Left ventricle myocardium inferior (tissue), 1 donor: ENCODE measurements at places on chromosomes 1 and 21.

GRCh38 chr1:229109320-229109761 lies 161.6 kb upstream of the RAB4A start:
- peak; percentile 25 for DNase-seq

DNA sequence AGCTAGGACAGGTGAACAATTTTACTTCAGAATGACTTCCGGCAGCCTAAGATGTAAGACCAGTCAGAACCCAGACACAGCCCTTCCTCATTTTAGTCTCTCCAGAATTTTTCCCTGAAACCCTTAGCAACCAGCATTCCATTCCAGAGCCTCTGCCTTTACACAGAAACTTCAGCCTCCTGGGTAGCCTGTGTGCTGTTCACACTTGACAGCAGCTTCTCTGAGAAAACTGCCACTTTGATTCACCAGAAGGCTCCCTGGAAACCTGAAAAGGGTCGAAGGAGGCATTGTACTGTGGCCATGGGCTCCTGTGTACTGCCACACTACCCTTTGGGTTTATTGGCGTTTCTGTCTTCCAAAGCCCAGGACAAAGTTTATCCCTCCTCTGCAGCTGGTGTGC lies 17.4 kb downstream of the HYI start:
- no peak for DNase-seq

- no peak for DNase-seq
Measured at GRCh38 chr21:33968080-33968994, 52.7 kb upstream of the ATP5PO start.

GRCh38 chr1:45721207-45721606 lies 29.2 kb downstream of the IPP start:
- no peak for DNase-seq

DNA sequence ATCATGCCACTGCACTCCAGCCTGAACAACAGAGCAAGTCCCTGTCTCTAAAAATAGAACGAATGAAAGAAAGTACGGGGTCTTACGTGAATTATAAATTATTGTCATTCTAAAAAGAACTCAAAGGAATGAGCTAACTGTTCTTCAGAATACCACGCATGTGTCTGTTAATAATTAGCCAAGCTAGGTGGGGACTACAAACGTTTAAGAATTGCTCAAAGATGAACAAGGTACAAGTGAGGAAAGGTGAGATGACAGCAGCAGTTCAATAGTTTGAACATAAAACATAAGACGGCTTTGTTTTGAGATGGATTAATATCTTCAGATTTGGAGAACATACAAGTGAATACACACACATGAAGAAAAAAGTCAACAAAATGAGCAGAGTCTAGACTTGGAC lies 79.6 kb downstream of the UBR4 start:
- DNase-seq: no peak

DNA sequence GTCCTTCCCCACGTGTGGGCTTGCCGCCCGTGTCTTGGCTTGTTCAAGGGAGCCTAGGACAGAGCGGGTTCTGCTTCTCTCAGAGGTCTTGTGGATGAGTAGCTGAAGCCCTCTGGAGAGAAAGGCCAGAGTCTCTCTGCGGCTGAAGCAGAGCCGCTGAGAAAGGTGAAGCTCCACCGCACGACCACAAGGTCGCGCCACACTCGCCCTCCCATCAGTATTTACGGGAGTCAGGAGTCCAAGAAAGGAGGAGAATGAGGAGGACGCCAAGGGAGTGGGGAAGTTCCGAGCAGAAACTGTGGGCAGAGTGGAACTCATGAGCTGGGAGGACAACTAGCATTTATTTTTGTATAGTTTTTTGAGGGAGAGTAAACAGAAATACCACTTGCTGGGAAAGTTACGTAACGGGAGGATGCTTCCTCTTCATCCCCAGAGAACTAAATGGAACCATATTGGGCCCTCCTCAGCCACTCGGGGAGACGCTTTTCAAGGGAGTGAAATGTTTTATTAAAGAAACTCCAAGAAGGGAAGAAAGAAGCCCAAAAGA lies 51.6 kb upstream of the HAO2 start:
- DNase-seq: no peak

DNA sequence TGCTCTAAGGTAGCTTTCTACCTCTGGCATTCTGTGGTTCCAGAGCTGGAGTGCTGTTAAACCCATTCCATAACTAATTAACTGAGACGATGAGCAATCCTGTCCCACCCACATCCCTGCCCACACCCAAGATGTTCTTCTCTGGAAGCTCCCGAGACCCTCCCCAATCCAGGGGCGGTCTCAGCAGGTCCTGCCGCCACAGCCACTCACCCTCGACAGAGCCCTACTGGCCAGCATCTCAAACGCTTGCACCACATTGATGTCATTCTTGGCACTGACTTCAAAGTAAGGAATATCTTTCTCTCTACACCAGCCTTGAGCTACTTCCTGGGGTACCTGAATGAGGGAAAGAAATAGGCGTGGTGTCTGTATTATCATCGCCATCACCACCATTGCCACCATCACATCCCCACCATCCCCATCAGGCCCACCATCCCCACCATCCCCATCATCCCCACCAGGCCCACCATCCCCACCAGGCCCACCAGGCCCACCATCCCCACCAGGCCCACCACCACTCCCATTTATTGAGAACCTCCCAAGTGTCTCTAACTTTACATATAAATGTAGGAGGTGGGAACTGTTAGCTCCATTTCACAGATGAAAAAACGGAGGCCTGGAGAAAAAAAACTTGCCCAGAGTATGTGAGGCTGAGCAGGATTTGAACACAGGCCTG lies 17.7 kb downstream of the RAB7B start:
- DNase-seq: no peak

DNA sequence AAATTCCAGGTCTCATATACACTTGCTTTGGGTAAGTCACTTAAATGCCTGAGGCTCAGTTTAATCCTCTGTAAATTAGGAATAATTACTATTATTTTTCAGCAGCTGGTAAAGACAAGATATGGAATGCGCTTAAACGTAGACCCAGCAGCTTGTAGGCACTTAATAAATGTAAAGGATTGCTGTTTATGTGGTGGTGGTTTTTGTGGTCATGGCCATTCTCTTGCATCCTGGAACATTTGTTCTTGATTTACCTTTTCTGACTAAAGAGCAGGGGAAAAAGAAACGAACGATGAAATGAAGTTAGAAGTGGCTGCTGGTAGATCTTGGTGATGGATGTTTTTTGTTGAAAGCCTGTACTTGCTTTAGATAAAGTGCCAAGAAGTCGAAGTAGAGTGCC lies 195.0 kb upstream of the FOXD3 start:
- no peak for DNase-seq

- no peak for DNase-seq
Measured at GRCh38 chr1:92408825-92409224, 77.9 kb downstream of the GFI1 start.

GRCh38 chr1:63054184-63054583 lies 268.2 kb upstream of the FOXD3 start:
- DNase-seq: no peak

DNA sequence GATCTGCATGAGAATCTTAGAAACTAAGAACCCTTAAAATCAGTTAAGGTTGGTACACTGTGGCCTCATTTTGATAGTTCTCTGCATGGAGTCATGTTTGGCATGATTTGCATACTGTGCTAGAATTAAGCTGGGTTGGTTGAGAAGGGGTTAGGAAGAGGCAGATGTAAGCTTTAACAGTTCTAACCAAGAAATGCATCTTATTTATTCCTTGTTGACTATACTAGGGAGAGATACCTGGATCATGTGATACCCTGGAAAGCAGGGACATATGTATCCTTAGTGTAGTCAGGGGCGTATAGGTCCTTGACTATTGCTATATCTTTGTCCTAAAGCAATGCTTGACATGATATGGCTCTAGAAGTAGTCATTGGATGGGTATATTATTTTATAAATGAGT lies 41.0 kb downstream of the CDC42 start:
- DNase-seq: no peak

DNA sequence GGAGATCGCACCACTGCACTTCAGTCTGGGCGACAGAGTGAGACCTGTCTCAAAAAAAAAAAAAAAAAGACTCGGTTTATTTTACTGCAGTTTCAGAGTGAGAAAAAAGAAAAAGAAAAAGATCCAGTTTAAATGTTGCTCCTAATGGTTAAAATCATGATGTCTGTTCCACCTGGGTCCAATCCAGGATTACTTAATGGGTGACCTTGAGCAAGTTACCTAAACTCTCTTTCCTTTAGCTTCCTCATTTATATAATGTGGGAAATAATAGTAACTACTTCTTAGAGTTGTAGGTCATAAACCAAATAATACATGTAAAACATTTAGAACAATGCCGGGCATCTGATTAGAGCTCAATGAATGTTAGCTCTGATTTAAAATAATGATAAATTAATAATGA lies 19.4 kb upstream of the RNF11 start:
- no peak for DNase-seq

DNA sequence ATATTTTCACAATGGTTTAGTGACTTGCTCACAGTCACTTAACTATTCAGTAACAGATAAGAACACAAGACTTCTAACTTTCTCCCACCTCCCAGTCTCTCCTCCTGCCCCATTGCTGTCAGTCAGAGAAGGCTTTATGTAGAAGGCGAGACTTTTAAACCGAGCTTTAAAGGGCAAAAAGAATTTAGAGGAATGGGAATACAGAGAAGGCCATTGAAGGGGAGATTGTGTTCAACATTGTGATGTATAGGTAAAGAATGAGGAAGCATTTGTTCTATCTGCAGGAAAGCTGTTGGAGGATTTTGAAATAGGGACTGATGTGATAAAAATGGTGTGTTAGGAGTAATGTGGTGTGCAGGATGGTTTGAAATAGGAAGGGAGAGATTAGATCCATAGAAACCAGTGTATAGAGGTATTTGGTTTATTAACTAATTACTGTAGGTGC lies 7.3 kb downstream of the POU2F1 start:
- no peak for DNase-seq

- no peak for DNase-seq
Measured at GRCh38 chr1:245770156-245770555, 615.4 kb downstream of the KIF26B start.

DNA sequence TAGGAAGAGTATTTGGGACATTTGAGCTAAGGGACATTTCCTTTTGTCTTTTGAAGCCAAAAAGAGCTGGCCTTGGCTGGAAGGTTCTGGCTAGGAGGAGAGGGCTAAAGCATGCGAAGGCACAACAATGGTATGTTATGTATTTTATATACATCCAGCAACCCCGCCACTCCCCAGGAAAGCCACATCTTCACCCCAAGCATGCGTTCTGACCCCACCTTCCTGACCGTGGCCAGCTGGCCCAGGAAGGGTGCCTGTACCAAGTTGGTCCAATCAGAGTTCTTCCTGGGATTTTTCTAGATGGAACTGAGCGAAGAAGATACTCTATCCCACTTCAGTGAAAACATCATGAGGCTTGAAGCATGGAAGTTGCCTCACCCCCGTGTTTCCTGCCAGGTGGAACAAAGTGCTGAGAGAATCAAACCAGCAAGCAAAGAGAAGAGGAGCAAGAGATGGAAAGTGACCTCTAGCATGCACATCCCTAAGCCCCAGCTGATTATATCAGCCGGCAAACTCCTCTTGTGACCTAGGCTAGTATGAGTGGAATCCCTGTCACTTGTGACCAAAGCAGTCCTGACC lies 82.7 kb downstream of the BCAR3 start:
- DNase-seq: no peak

DNA sequence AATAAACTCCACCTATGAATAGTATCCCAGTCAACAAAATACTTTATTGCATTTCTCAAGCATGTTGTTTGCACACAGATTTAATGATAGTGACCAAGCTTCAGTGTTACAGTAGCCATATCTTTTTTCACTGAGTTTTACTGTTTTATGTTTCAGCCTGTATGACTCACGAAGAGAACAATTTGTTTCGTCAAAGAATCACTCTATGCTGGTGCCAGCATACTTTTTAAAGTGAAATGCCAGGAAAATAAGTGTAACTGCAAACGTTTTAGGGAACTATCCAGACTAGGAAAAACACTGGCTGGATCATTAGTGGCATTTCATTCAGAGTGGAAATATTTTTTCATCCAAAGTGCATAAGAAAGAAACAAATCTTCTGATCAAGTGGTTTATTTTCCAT lies 210.8 kb downstream of the COL11A1 start:
- DNase-seq: no peak

DNA sequence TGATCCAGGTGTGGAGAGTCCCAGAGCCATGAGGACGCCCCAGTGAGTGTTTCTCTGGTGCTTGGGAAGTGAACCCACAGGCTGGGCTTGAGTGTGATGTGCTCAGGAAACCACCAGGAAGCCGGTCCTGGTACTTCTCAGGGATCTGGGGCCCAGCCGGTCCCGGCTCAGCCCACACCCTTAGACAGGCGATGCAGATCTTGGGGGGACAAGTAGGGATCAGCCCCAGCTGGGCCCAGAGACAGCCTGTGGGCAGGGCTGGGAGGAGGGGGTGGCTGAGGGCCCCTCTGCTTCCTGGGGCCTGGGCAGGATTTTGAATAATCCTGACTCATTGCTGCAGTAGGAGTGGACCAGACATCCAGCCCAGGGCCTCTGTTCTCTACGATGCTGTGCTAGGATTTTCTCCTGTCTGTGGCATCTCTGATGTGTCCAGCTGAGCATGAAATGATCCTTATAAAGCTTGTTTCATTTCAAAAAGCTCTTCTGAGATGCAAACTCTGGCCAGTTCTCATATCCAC lies 698.0 kb downstream of the PTPRU start:
- DNase-seq: no peak

DNA sequence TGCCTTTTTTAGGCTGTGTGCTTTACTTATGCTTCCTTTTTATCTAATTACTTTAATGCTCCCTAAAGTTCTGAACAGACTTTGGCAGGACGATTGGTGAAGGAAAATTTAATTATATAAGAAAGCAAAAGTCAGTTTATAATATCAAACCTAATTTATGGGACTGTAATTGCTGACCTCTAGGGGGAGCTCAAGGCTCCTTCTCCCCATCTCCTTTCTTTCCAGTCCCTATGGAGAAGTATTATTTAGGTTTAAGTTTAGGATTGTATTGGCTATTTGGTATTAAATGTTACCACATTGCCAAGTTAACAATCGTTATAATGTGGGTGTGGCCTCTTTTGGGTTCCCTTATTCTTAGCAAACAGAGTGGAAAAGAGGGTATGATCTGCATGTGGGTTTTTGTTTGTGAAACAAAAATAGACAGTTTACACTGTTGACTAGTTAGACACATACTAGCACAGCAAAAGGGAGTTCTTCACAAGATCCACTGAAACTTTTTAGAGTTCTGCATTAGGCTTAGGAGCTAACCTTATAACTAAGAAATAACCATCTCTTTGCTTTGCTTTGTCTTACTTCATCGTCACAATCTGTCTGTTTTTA lies 48.2 kb upstream of the TNFSF4 start:
- DNase-seq: no peak

GRCh38 chr1:10835822-10836421 lies 39.5 kb upstream of the CASZ1 start:
- DNase-seq: no peak

- no peak for DNase-seq
Measured at GRCh38 chr1:49363628-49364027, 586.9 kb upstream of the BEND5 start.
